Activated CD8-positive, alpha-beta memory T cell treated with anti-CD3 and anti-CD28 coated beads, Interleukin-2, amount 50 U/mL, for 48 hours (primary cell): ENCODE measurements at places on chromosomes 11 and 22.
A peak's percentile ranks its signal among the peaks of the same experiment; 100 is the strongest.

- no peak for DNase-seq
Observed at GRCh38 chr11:33616552-33616951, 84.1 kb downstream of the C11orf91 start.

GRCh38 chr11:71298016-71298550 is 45.7 kb upstream of the SHANK2 start:
- no peak for DNase-seq

DNA sequence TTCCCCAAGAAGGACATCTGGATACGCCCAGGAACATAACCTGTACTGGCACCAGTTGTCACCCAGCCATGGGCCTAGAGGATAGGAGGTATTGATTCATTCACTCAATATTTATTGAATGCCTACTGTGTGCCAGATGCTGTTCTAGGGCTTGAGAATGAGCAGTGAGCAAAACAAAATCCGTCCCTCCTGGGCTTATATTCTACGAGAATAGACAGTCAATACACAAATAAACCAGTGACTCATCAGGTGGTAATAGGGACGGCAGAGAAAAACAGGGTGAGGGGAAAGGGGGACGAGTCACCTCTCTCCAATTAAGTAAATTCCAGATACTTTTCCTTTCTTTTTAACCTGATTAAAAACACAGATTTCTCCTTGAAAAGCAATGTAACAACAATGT is 103.5 kb downstream of the MICAL2 start:
- no peak for DNase-seq

DNA sequence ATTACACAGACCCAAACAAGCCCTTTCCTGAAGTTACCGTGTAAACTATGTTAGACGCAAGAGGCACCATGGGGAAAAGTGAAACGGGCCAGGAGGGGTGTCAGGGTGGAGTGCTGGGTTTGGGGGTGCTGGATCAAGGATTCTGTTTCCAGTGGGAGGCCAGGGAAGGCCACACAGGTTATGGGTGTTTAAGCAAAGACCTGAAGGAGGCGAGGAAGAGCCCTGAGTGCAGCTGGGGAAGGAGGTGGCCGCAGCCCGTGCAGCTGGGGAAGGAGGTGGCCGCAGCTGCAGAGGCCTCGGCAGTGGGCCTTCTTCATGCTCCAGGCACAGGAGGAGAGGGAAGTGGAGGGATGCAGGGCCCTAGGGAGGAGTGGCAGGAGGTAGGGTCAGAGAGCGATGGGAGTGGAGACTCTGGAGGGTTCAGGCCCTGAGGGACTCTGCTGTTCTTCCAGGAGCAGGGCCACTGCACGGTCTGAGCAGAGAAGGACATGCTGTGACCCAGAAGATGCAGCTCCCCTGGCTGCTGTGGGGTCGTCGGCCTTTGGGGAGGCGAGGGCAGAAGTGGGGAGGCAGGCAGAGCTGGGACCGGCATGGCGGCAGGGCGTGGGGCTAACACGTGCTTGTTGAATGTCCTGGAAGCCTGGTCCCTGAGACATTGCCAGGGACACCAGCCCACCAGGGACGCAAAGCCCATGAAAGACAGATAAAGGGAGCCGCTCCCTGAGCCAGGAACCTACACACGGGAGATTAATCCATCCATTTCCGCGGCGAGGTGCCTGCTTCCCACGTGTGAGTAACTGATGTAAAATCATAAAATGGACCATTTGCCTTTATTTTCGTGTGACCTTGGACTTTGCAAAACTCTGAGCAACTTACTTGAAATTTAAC is 1049.1 kb downstream of the BRD1 start:
- no peak for DNase-seq

DNA sequence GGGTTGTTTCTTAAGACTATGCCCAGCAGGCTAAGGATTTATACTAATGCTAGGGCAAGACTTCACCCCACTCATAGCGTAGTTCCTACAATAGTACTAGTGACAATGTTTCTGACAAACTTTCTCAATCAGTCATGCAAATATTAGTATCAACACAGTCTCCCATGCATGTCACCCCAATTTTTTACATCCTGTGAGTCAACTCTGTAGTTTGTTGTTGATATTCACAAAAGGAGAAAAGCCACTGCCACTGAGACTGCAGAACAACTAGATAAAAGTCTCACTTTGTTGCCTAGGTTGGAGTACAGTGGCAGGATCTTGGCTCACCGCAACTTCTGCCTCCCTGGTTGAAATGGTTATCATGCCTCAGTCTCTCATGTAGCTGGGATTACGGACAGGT is 155.2 kb downstream of the RBFOX2 start:
- DNase-seq, result no peak

DNA sequence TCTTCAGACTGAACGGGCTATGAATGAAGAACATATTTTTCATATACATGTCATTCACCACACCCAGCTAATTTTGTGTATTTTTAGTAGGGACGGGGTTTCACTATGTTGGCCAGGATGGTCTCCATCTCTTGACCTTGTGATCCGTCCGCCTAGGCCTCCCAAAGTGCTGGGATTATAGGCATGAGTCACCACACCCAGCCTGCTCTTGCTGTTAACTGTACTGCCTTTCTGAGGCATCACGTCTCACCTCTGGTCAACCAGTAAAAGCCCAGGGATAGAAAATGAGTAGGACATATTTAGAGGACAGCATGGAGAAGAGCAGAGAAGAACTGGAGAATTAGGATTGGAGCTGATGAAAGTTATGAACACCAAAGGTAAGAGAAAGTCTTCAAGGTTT is 55.6 kb downstream of the APOL3 start:
- no peak for DNase-seq

DNA sequence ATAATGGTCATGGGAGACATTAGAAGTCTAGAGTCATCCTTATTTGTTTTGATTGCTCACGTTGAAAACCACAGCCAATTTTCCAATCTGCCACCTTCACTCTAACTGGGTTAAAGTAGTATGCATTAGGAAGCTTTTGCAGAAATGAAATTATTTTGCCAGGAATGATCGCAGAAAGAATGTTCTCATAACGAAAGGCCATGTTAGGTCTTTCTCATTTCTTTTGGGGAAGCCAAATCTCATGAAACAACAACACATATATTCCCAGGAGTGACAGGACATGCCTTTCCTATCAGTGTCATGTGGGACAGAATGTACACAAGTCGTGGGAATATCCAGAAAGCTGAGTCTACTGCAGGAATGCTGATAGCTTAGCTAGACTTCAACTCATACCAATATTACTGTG is 386.3 kb downstream of the AASDHPPT start:
- DNase-seq, result no peak

GRCh38 chr11:45995342-45995734 is 72.9 kb downstream of the LARGE2 start:
- no peak for DNase-seq

DNA sequence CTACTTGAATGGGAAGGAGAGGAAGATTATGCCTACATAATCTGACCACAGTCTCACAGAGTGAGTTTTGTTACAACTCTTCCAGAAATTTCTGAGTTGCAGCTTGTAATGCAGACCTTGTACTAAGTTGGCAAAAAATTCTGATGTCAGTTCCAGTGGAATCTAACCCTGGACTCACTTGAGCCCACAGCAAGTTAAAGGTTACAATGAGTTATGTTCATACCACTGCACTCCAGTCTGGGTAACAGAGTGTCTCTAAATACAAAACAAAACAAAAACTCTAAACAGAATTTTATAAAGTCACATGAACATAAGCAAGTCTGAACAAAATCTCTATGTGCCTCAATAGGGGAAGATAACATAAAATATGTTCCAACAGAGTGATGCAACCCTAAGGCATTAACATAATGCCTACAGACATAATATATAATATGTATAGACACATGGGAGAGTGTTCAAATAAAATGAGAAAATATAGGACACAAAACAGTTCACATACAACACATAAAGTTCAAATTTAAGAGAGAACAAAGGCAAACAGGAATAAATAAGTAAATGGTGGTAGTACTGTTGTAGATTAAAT is 1.1 kb downstream of the GLYAT start:
- no peak for DNase-seq

DNA sequence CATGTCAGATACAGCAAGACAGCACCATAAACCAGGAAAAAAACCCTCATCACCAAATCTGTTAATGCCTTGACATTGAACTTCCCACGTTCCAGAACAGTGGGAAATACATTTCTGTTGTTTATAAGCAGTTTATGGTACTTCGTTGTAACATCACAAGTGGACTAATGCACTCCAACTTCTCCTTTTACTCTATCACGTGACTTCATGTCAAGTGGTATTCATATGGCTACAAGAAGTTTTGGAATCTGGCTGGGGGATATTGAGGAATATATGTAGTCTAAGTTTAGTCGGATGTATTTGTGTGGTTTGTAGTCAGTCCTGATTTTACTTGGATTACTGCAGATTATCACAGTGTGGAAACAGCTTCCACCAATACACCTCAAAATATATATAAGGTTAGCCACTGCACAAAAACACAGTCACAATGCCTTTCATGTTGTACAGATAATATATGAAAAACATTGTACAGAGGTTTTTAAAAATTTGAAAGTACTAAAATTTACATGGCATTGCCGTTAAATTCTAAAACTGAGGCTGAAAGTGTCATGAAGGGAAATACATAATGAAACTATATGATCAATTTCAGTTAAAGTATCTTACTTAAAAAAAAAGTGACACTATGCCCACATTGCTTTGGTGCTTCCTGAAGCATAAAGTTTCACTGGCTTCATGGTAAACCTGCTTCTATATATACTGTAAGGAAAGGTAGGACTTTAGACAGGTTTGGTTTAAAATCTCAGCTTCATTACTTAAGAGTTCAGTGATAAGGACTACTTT is 134.1 kb downstream of the CASP12 start:
- DNase-seq, result no peak

DNA sequence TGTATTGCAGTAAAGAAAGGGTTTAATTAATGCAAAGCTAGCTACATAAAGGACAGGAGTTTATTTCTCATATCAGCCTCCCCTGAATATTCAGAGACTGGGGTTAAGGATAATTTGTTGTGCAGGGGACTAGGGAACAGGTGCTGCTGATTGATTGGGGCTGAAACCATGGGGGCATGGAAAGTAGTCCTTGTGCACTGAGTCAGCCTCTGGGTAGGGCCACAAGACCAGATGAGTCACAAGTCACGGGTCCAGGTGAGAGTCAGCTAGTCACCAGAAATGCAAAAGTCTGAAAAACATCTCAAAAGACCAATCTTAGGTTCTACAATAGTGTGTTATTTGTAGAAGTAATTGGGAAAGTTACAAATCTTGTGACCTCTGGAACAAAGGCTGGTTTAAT is 32.9 kb upstream of the SYT13 start:
- no peak for DNase-seq

DNA sequence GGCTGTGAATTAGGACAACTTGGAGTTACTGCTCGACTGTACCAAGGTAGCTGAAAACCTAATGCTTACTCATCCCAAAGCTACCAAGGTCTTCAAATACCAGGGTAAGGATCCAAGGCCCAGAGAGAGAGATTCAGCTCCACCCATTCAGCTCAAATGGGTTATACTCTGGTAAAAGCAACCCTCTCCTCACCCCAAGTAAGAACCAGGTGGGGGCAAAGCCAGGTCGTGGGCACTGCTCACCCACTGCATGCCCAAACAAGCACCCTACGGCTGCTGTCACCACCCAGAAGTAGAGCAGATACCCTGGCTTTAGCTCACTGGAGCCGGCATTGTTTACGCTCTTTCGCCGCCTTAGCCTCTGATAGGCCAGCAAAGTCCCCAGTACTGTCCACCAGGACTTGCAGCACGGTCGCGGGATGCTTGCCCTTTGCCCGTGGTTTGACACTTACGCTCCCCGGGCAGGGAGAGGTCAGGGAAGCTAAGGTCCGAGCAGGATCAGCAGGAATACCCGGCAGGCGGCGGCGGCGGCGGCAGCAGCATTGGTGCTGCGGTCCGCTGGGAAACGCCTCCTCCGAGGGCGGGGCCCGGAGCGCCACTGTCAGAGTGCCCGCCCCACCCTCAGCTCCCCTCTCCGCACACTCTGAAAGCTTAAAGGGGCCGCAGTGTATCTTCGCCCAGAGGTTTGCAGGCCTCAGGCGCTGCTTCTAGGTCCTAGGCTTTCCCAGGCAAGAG is 19.6 kb downstream of the CKAP5 start:
- DNase-seq, result peak; percentile 83

DNA sequence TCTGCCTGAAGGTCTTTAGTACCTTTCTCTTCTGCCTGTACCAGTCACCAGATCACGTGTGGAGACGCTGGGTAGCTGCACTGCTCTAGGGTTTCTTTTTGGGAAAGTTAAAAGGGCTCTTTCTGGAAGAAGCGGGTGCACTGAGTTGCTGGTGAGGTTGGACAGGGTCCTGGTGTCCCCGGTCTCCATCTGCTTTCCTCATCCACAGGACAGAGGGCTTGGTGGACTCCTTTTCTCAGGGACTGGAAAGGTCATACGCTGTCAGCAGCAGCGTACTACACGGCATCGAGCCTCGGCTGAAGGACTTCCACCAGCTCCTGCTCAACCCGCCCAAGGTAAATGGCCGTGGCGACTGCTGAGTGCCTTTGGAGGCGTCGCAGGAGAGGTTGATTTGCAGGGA is 52.8 kb downstream of the SBF1 start:
- no peak for DNase-seq

DNA sequence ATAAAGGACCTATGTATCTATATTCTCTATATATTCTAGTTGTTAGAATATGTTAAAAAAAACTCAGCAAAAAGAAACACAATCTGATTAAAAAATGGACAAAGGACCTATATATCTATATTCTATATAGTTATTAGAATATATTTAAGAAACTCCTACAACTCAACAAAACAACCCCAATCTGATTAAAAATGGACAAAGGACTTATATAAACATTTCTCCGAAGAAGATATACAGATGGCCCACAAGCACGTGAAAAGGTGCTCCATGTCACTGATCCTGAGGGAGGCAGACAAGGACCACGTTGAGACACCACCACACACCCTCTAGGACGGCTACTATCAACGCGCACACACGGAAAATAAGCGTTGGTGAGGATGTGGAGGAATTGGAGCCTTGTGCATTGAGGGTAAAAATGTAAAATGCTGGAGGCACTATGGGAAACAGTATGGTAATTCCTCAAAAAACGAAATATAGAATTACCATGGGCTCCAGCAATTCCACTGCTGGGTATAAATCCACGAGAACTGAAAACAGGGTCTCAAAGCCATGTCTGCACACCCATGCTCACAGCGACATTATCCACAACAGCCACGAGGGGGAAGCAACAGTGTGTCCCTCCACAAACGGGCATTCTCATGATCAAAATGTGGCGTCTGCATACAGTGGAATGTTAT is 22.7 kb downstream of the YPEL1 start:
- peak; percentile 68 for DNase-seq

DNA sequence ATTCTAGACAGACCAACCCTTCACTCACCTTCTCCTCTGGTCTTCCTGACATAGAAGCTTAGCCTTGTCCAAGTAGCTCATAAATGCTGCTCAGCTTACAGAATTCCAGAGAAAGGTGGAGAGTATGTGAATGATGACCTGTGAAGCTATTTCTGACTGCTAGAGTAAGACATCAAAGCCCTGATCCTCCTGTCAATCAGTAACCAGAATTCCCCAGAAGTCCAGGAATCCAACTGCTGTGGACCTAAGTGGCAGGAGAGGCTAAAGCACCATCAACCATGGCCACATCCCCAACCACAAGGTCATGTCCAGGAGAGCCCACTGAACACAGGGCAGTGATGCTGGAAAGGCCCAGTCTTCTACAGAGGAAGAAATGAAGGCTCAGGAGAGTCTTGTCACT is 2.6 kb downstream of the OR51G2 start:
- DNase-seq, result no peak
